IMR-90 (cell line): ENCODE measurements at places on chromosomes 5 and 9. TPM values are rescaled to one million over a fixed set of nuclear protein-coding genes. Genes with fewer than 3 reads are reported as not detected.

GRCh38 chr9:76733096-76733495 lies 31.1 kb upstream of the PCA3 start:
- no peak for DNase-seq

GRCh38 chr5:3265131-3265885 lies 330.3 kb upstream of the IRX1 start:
- no peak for DNase-seq

DNA sequence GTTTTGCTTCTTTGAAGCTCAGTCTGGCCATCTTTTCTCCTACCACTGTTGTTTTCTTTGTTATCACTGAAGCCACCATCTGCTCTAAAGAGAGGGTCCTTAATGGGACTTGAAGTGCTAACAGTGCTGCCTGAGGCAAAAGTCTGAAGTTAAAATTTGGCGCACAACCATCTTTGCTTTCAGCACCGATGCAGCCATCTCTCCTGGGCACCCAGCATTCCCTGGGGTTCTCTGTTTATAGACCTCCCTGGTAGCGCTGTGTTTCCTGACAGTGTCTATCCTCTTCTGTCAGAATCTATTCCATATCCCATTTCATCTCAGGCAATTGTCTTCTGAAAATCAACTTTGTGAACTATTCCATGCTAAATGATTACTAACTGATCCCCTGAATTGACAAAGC lies 491.5 kb upstream of the MPDZ start:
- no peak for DNase-seq

The PLCXD3 gene
- polyA plus RNA-seq = 0.01 and 0.02 TPM in 2 replicates

The CEMIP2 gene
- polyA plus RNA-seq = 67.4 and 71.2 TPM in 2 replicates

GRCh38 chr9:18472841-18473251 lies 1.1 kb upstream of the ADAMTSL1 start:
- no peak for DNase-seq
